ENCODE measurements at places on chromosomes 3 and 15. TPM values are rescaled to one million over a fixed set of nuclear protein-coding genes. Genes with fewer than 3 reads are reported as not detected.

DNA sequence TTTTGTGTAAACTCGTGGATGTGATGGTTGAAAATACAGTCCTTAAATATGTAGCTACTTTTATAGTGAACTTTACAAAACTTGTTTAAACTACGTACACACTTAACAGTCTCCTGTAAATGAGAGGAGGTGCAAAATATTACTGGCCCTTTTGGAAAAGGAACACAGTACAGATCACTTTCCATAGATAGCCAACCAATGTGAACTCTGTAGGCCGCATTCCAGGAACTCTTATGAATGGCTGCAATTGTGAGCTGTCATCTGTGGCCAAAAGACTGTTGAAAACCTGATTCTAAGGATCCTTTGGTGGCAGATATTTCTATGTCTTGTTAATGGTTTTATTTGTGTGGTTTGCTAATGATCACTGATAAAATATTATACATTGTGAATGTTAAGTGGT lies 6.2 kb downstream of the TSC22D2 start:
- peak; percentile 18 for DNase-seq

WDR49 gene
- 0.28 TPM for total RNA-seq

CIDEC gene
- not detected for total RNA-seq

IQSEC1 gene
- 30.1 TPM for total RNA-seq

RBM5 gene
- total RNA-seq = 90.2 TPM

TMEM44 gene
- 37.5 TPM for total RNA-seq

CDC25A gene
- total RNA-seq = 10.5 TPM

DNA sequence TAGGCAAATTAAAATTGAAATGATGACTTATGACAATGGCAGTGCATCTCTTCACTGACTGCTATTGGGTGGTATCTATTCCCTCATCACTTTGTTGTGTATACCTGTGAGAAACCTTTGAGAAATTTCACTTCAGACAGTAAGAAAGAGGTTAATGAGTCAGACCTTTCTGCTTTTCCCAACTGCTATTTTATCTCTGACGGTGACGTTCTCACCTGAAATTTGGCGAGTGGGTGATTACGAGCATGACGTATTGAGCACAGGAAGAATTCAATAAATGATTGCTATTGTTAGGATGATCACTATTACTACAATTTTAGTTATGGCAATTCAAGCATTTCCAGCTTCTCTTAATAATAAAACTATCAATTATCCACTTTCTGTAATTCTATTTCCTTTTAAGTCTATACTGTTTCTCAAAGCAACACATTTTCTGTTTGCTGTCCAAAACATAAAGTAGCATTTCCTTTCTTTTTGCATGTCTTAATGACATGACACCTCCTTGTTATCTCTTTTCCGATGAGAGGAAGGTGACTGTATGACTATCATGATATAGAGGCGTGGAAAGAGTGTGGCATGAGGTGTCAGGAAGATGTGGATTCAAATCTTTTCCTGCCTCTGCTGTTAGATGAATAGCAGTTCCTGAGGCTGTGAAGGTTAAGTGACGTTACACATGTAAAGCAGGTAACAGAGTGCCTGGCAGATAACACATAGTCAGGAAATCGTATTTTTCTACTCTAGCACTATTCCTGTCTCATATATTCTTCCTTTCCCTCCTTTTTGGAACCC lies 504.9 kb upstream of the SEMA6D start:
- no peak for DNase-seq

CYP8B1 gene
- total RNA-seq = not detected

GRCh38 chr3:69763458-69763857 lies 24.2 kb downstream of the MITF start:
- no peak for DNase-seq

DNA sequence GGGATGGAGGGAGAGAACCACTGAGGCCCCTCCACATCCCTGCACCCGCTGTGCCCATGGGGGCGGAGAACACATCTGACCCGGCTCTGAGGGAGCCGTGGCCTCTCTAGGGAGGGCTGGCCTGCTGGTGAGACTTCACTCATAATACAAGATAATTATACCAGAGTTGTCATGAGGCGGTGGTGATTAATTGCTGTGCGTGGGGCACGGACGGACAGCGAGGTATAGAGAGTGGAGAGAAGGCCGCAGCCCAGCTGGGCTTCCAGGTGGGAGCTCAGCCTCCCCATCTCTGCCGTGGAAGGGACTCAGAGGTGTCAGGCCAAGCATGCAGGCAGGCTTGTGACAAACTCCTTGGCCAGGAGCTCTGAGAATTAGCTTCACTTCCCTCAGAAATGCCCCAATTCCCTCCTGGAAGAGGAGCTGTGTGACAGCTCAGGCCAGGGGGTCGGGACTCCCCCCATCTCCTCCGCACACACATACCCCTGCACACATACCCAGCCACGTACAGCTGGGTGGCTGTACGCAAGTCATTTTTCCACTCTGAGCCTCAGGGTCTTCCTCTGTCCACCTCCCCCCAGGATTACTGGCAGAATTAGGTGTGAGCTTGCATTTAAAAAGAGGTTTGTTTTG lies 6.0 kb upstream of the GATA2 start:
- no peak for DNase-seq

DNA sequence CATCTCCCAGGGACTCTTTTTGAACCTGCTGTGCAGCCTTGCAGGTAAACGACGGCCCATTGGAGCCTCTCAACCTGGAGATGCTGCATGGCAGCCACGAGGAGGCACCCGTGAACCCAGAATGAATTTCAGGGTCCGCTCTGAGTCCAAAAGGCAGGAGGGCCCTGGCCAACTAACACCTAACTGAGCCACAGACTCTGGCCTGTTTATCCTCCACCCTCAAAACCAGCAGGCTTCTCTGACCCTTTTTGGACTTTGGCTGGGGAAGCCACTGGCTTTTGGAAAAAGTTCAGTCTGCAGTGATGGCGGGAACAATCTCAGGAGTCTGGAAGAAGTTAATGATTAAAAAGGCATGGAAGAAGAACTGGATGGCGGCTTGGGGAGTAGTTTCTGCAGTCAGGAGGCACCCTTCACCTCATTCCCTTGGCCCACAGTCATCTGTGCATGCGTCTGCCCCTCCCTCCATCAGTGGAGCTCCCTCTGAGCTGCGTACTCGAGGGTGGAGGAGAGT lies 4.1 kb downstream of the PXYLP1 start:
- DNase-seq = no peak

MUSTN1 gene
- total RNA-seq = not detected
